Anterior cingulate cortex (tissue), 58 donors: ENCODE measurements at places on chromosomes 5 and 9.

GRCh38 chr5:59360130-59360555, 533.4 kb downstream of the PDE4D start:
- DNase-seq, result no peak

- DNase-seq, result no peak
Observed at GRCh38 chr5:143316844-143317631, 86.4 kb downstream of the NR3C1 start.

- no peak for DNase-seq
Observed at GRCh38 chr9:110142868-110143481, 65.0 kb downstream of the C9orf152 start.

DNA sequence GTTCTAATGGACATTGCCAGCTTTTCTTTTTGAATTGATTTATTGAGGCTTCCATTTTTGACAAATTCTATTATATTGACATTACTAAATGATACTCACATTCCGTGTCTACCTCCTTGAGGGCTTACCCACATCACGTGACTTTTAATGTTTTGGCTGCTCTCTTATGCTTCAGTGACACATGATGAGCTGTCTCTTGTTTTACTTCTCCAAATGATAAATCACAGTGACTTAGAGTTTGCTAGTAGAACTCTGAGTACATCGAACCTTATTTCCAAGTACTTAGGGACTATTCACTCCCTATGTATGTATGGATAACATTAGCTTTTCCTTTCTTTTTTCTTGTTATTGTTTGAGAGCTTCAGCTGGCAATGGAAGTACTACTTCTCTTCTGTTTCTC, 169.8 kb upstream of the KCNN2 start:
- DNase-seq, result no peak

DNA sequence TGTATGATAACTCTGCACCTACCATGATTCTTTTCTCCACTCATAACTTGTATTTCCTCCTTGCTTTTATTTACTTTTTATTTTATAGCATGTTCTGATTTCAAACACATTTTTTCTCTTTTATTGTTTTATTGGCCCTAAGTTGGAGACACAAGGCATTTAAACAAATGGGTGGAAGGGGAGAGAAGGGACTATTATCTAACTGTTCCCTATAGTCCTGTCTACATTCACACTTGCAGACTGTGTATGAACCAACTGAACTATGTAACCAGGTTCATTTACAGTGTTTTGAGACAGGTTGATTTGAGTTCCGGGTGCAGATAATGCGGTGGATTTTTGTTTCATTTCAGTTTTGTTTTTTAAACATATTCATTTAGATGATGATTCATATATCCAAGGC, 830.6 kb upstream of the SEMA6A start:
- DNase-seq, result no peak

- DNase-seq, result no peak
Observed at GRCh38 chr9:116099821-116100220, 53.8 kb upstream of the PAPPA start.

- DNase-seq, result peak; percentile 97
Observed at GRCh38 chr9:36148311-36149051, 11.9 kb downstream of the GLIPR2 start.

DNA sequence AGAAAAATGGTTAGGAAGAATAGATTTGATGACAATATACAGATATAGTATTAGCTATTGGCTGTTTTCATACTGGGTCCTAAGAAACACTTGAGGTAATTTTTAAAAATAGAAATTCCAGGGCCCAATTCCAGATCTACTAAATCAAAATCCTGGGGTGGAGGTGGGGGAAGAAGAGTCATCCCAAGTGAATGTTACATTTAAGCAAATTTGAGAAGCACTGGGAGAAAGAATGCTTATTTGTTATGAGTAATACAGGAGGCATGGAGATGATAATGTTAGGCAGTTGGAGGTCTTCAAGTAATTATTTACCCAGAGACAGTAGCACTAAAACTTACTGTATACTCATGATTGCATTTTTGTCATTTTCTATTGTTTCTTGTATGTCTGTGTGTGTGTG, 93.0 kb upstream of the DAB2 start:
- DNase-seq, result no peak

- DNase-seq, result peak; percentile 77
Observed at GRCh38 chr9:34611811-34612787, at the start of gene RPP25L. Gene RPP25L (minus strand): TSS chr9:34612097. CDS start chr9:34611296, 801 bp downstream.

GRCh38 chr9:105572455-105572854, 14.5 kb downstream of the FKTN start:
- no peak for DNase-seq

DNA sequence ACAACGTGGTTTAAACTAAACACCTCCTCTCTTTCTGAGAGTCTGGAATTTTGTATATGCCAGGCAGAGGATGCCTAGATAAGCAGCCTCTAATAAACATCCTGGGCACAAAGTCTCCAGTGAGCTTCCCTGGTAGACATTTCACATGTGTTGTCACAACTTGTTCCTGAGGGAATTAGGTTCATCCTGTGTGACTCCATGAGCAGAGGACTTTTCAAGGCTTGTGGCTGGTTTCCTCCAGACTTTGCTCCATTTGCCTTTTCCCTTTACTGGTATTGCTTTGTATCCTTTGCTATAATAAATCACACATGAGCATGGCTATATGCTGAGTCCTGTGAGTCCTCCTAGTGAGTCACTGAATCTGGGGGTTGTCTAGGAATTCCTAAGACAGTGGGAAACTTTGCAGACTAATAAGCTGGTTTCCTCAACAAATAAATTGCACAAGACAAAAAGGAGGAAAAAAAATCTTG, 77.4 kb downstream of the NR2F1-AS1 start:
- no peak for DNase-seq

- no peak for DNase-seq
Observed at GRCh38 chr5:65927503-65928321, 1.3 kb downstream of the ERBIN start.

GRCh38 chr9:71761938-71762353, 6.4 kb downstream of the CEMIP2 start:
- no peak for DNase-seq

DNA sequence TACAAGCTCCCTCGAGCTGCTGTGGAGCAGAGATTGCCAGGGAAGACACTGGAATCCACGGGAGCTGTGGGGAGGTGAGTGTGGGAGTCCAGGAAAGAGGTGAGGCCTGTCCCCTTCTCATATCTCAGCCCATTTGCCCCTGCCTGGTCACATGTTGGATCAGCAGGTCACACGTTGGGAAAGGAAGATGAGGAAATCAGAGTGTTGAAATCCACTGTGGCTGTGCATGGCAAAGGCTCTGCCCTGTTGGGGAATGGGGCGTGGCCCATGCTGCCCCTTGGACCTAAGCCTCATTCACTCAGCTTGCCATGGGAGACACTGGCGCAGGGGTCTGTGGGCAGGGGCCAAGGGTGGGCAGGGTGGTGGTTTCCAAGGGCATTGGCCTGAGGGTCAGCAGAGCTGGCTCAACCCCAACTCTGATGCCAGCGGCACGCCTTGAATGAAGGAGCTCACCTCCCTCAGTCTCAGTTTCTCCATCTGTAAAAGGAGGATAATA, 85.4 kb upstream of the CPEB4 start:
- DNase-seq, result no peak

DNA sequence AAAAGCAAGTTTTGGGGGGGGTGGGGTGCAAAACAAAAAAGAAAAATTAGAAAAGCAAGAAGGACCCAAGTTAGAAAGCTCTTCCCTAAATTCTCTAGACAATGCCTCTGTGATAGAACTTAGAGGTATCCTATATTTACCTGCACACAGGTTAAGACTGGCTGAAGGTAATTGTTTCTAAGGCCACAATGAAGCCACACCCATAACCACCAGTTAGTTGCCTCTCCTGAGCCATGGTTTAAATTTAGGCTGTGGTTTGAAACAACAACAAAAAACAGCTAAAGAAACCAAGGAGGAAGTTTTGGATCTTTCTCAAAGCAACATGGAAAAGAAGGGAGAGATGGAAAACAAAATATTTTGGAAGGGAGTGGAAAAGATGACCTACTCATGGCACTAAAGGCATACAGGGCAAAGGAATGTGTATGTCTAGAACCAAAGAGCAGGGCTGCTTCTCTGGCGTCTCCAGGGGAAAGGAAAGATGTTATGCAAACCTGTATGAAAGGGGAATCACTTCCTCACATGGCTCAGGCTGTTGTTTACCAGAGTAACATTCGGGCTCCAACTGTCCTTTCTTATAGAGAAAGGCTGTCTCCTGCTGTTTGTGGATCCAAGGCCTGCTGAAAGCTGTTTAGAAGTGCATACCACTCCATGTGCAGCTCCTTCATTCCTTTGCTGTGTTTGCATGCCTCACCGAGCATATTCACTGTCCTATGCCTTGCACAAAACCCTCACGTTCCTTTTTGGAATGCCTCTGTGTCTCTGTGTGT, 408.9 kb upstream of the MPDZ start:
- DNase-seq, result no peak

DNA sequence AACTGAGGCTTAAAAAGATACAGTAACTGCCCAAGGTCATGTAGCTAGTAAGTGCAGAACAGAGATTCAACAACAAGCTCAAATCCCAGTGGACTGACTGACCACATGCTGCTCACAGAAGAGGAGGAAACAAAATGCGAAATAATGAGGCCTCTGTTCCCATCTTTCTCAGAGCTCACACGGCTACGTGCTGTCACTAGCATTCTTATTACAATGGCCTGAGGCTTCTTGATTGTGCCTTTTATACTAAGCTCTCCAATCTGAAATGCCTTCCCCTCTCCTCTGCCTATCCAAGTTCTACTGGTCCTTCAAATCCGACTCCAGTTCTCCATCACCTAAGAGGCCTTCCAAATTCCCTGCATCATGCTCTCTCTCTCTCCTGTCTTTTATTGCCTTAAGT, 26.0 kb downstream of the SGTB start:
- DNase-seq, result no peak

GRCh38 chr9:76619197-76619596, 145.0 kb upstream of the PCA3 start:
- no peak for DNase-seq

DNA sequence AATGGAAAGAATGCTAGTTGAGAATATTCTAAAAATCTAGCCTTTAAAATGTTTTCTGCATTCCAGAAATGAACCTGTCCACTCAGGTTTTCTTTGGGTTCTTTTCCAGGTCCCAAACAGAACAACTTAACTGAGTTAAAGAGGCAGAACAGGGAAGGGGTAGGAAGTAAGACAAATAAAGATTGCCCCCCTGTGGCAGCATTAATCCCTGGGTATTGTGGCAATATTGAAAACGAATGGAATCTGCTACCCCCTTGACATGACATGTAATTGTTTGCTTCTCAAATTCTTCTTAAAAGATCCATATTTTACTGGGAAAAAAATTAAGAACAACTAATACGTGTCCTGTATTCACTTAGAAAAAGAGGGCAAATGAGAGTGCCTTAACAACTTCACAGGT, 9.3 kb upstream of the RBM22 start:
- no peak for DNase-seq

GRCh38 chr9:124928116-124928515, 12.8 kb downstream of the GOLGA1 start:
- DNase-seq, result no peak

DNA sequence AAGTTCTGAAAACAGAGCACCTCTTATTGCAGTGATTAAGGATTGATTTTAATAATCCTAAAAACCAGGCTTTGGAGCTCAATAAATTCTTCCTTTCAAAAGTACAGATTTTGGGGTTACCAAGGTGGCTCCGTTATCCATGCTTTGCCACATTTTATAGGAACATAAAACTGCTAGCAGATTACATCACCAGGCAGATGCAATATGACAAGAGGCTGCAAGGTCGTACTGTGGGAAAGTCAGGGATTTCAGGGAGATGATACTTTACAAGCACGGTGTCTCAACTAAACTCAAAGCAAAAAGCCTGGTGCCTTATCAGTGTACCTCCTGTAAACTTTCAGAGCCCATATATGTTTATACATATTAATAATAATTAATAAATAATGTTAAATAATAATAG, 28.6 kb downstream of the ADAMTSL1 start:
- no peak for DNase-seq

DNA sequence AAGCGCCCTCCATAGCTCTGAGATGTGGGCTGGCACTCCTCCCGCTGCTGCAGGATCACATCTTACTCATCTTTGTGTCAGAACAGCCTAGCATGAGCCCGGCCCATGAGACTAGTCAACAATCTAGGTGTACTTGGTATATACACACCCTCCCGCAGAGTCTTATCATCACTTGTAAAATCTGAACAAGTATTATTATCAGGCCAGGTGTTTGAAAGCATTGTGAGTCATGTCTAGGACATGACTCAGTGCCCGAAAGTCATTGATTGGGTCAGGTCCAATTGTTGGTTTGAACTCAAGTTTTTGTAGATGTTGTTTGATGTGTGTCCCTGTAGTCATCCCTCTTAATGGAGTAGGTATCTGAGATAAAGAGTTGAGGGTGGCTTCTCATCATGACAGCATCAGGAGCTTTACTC, 108.7 kb downstream of the CFAP90 start:
- no peak for DNase-seq

DNA sequence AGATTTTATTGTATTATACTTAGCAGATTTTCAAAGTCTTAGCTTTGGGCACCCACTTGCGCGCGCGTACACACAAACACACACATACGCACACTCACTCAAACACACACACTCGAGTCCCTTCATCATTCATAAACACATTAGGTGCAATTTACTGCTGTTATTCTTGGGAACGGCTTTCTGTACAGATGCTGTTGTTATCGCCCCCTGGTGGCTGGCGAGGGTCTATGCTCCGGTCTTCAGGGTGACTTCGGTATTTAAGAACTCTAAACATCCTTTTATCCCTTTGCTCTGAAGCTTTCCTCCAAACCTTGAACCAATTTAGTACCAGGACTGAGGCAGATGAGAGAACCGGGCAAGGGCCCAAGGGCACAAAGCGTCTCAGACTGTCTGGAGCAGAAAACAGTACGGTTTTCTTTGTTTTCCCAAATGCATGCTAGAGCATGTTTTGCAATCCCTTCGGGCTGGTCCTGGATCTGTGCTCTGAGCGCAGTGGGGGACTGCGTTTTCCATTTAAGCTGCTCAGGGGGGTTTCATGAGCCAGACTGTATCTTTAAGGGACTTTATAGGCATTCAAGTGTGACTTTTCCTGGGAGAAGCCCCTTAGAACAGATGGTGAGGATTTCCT, 1.7 kb upstream of the SLIT3 start:
- peak; percentile 63 for DNase-seq

DNA sequence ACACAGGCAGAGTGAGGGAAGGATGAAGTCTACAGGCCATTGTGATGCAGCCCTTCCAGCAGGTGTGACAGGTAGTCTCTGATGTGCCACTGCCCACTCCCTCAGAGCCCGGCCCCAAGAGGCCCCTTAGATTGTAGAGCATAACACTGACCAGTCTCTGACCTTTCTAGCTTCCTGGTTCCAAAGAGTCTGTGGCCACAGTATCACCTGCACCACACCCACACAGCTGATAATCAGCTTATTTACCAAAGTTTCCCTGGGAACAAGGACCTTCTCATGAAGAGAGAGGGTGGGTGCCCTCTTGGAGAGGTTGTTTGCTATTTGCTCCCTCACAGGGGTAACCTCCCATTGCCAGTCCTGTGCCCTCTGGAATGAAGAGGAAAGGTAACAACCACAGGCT, 11.0 kb upstream of the ACER2 start:
- no peak for DNase-seq
